ENCODE measurements at places on chromosomes 13 and 19.

- DNase-seq = no peak
Measured at GRCh38 chr13:36082396-36082795, 48.8 kb downstream of the DCLK1 start.

- no peak for DNase-seq
Measured at GRCh38 chr13:96817336-96817941, 176.8 kb downstream of the OXGR1 start.

DNA sequence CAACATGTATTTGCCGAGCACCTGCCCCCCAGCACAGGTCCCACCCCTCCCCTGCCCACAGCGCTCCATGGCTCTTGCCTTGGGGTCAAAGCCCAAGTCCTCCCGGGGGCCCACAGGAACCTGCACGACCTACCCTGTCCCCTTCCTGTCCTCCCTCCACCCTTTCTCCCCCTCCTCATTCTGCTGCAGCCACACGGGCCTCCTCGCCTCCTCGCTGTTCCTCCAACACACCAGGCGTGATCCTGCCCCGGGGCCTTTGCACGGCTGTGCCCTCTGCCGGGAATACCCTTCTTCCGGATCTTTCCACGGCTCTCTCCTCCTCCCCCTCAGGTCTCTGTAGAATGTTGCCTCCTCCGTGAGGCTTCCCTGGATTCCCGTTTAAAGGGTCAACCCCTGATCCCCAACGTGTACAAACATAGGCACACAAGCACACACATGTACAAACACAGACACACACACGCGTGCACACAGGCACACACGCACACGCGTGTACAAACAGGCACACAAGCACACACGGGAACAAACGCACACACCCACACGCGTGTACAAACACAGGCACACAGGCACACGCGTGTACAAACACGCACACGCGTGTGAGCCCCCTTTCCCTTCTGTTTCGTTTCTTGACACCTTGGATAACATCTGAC, 2.8 kb downstream of the MADCAM1 start:
- no peak for DNase-seq

- no peak for DNase-seq
Measured at GRCh38 chr13:90416938-90417337, 930.5 kb upstream of the MIR17HG start.

GRCh38 chr19:5635427-5635826, 12.5 kb downstream of the SAFB start:
- DNase-seq = no peak

DNA sequence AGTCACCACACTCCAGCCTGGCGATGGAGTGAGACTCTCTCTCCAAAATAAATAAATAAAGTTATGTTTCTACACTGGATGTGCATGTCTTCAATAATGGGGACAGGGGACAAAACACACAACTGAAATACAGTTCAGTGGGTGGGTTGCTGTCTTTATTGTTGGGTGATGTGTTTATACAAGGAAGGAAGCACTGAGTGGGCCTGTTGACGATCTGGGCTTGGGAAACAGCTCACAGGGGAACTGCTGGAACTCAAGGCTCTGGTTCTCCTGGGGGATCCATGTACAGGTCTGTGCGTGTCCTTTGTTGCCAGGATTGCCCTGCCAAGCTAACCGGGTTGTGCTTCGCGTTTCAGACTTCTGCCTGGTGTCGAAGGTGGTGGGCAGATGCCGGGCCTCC, 18.9 kb downstream of the SPINT2 start:
- no peak for DNase-seq

DNA sequence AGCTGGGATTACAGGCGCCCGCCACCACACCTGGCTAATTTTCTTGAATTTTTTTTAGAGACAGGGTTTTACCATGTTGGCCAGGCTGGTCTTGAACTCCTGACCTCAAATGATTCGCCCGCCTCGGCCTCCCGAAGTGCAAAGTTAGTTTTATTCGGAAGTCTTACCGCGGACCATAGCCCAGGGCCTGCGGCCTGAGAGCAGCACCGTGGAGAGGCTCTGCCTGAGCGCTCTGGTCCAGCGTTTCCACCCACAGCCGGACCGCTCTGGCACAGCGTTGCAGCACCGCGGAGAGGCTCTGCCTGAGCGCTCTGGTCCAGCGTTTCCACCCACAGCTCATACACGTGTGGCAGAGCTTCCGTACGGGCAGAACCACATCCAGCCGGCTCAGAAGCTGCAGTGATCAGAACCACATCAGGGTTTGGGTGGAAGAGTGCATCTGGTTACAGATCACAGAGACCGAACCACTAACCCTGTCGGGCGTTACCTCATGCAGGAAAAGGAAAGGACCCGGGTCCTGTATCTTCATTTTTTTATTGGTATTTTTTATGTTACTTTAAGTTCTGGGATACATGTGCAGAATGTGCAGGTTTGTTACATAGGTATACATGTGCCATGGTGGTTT, 102.4 kb upstream of the SOX1 start:
- DNase-seq = no peak

DNA sequence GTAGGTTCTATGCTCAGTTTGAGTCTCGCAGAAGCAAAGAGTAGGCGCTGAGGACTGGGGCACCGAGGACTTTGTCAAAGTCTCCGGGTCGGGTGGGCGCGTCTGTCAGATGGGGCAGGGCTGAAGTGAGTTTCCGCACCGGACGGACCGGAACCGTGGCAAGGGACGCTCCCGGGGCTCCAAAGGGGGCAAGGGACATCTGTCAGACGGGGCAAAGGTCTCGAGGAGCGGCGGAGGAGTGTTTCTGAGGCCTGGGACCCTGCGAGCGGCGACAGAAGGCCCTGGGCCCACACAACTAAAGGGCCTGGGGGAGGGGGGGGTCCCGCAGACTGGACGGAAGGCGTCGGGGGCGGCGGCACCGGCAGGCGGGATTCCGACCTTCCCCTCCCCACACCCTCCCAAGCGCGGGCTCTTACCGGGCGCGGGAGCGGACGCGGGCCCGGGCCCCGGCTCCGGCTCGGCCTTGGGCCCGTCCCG, 13.3 kb upstream of the AKAP8L start:
- no peak for DNase-seq

DNA sequence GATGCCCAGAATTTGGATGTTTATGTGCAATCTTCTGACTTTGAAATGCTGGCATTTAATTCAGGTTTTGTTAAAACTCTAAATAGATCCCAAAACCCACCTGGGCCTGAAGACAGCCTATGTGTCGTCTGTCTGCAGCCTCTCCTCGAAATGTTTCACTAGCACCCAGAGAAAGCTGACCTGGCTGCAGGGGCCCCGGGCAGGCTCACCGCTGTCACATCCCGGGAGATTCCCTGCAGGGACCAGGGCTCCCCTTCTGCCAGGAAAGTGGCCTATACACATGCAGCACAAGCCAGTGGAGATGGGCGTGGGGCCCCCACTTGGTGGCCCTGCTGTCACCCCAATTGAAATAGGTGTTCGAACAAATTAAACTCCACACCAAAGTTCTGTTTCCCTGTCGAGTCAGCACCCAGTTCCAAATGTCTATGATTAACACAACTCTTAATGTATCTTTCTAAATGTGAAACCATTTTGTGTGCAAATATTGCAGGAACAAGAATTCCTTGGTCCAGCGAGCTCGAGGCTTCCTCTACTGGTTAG, 145.8 kb upstream of the ZNF507 start:
- no peak for DNase-seq

- no peak for DNase-seq
Measured at GRCh38 chr13:78129359-78129758, 210.7 kb upstream of the EDNRB start.

GRCh38 chr13:91563799-91564198, 165.4 kb downstream of the GPC5 start:
- no peak for DNase-seq

GRCh38 chr13:91565296-91565695, 166.9 kb downstream of the GPC5 start:
- DNase-seq = no peak

DNA sequence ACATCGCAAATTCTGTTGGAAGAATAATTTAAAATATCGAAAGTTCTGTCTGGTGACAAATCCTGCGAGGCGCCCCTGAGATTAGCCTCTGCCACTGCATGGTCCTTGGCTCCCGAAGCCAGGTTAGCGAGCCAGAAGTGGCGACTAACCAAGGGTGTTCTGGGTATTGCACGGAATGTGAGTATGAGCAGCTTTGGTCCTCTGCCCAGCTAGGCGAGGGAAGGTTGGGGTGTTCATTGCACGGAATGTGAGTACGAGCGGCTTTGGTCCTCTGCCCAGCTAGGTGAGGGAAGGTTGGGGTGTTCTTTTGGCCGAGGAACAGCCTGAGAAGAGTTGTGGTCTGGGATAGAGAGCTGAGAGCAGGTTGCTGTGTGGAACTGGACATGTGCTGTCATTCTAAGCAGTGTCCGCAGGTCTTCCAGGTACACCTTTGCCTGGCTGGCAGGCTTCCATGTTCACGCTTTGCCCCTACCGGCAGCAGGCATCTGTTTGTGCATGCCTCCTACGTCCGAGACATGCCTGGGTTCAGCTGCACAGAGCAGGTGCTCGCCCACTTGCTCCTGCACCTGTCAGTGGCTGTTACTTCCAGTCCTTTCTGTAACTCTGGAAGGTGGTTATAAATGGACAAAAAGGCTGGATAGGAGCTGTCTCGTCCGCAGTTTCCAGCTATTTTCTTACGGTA, 18.3 kb upstream of the TEX29 start:
- no peak for DNase-seq

- DNase-seq = no peak
Measured at GRCh38 chr19:35590875-35591274, 4.9 kb downstream of the PMIS2 start.

DNA sequence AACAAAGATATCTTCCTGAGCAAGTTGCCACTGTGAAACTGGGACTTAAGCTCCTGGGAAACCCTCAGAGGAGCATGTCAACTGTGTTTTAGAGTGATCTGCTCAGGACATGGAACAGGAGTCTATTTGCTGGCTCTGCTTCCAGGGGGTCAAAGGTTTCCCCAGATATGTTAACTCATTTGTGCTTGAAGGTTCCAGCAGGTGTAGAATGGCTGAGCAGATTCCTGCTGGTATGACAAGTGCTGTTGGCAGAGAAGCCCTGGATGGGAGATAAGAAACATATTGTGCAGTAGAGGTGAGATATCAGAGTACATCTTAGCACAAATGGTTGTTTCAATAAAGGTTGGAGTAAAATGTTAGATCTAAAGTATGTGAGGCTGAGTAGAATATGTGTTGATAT, 282.7 kb upstream of the DACH1 start:
- DNase-seq = no peak

- DNase-seq = no peak
Measured at GRCh38 chr13:112653071-112653470, 36.8 kb upstream of the ATP11A start.

Data from thymus (tissue), 14 donors.